CD4-positive, alpha-beta T cell treated with Interleukin-15 for 4 hours (primary cell): ENCODE measurements at places on chromosomes 3 and 15.

DNA sequence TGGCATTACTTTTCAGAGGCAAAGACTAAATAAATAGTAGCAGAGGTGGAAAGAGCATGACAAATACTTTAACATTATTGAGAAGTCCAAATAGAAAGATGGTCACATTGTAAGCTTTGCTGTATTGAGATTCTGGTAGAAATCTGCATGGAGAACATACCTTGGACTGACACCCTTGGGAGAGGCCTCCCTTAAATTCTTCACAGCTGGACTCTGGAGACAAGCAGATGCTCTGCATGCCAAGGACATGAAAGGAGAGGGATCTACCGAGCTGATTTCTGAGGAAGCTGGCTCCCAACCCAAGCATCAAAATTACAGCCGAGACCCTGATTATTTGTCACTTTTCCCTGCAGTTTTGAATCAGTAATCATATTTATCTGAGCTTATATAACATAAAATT, 212.5 kb upstream of the COL8A1 start:
- DNase-seq: no peak

GRCh38 chr15:30670056-30670455, 44.1 kb downstream of the ARHGAP11B start:
- DNase-seq: no peak

DNA sequence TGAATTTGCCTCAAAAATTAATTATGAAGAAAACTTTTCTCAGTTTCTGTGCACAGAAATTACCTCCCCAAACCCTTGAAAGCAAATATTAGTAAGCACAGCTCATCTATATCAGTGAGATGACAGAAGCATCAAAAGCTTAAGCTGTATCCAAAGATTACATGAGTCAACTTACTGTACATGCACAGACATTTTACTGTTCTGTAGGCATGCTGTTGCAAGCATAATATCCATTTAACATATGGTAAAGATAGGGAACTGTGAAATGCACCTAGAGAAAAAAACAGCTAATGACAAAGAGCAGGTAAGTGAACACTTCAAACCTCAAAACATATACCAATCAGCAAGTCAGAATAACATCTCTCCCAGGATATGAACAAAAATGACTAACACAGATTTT, 20.9 kb downstream of the SHOX2 start:
- DNase-seq: no peak

GRCh38 chr3:120645083-120645845, 36.8 kb downstream of the HGD start:
- DNase-seq: no peak

GRCh38 chr15:63363292-63363691, 18.4 kb downstream of the CA12 start:
- DNase-seq: no peak

GRCh38 chr3:64276131-64276530, 50.9 kb upstream of the PRICKLE2 start:
- no peak for DNase-seq
